ENCODE measurements at places on chromosomes 2 and 18. TPM values are rescaled to one million over a fixed set of nuclear protein-coding genes. Genes with fewer than 3 reads are reported as not detected.

DNA sequence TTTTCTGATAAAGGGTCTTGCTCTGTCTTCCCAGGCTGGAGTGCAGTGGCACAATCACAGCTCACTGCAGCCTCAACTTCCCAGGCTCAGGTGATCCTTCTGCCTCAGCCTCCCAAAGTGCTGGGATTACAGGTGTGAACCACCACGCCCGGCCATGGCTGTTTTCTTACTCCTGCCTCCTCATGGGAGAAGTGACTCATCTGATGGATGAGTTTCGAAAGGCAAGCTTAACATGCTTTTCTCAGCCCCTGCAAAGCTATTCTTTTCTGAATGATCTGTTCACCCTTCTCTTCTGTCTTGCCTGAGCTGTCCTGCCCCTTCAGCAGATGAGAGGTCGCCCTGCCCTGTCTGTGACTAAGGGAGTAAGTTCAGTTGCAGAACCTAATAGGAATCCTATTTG, 929 bp upstream of the CREG2 start:
- no peak for DNase-seq

GRCh38 chr2:222877556-222878300, 16.9 kb downstream of the ACSL3 start:
- DNase-seq, result no peak

- DNase-seq, result no peak
Measured at GRCh38 chr18:44516450-44516849, 164.2 kb upstream of the SETBP1 start.

The SLC30A3 gene
- 71.6 TPM for total RNA-seq

The WDPCP gene
- total RNA-seq, result 29.3 TPM

- no peak for DNase-seq
Measured at GRCh38 chr2:96928277-96928781, 58.1 kb downstream of the FAM178B start.

- DNase-seq, result no peak
Measured at GRCh38 chr2:133040170-133040569, 370.2 kb upstream of the LYPD1 start.

- peak; percentile 26 for DNase-seq
Measured at GRCh38 chr2:529424-529823, 147.8 kb downstream of the TMEM18 start.

- DNase-seq, result peak; percentile 66
Measured at GRCh38 chr2:234289834-234290590, 206.9 kb downstream of the ARL4C start.

DNA sequence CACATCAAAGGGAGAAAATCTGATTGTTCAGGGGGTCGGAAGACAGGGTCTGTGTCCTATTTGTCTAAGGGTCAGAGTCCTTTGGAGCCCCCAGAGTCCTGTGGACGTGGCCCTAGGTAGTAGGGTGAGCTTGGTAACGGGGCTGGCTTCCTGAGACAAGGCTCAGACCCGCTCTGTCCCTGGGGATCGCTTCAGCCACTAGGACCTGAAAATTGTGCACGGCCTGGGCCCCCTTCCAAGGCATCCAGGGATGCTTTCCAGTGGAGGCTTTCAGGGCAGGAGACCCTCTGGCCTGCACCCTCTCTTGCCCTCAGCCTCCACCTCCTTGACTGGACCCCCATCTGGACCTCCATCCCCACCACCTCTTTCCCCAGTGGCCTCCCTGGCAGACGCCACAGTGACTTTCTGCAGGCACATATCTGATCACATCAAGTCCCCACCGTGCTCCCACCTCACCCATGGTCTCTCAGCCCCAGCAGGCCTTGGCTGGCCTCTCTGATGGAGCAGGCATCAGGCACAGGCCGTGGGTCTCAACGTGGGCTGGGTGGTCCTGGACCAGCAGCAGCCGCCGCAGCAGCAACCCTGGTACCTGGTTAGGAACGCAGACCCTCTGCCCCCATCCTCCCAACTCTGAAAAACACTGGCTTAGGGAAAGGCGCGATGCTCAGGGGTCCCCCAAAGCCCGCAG, 3.8 kb downstream of the PROC start:
- DNase-seq, result no peak

GRCh38 chr18:9726175-9726574, 18.1 kb downstream of the RAB31 start:
- no peak for DNase-seq

The GRHL1 gene
- total RNA-seq, result 2.5 TPM

GRCh38 chr2:56369316-56369715, 185.5 kb downstream of the CCDC85A start:
- no peak for DNase-seq

DNA sequence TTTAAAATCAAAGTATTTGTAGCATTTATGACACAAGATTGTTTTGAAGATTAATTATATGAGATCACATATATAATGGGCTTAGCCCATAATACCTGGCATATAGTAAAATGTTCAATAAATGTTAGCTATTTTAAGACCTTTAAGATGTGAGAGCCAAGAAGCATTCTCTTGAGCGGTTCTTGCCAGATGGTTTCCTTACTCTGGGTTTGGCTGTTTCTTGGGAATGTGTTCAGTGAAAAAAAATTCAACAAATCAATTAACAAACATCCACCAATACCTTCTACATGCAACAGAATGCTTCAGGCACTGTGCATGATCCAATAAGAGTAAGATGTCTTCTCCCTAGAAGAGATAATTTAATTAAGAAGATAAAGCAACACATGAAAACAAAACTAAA, 230.4 kb downstream of the CMPK2 start:
- DNase-seq, result no peak

DNA sequence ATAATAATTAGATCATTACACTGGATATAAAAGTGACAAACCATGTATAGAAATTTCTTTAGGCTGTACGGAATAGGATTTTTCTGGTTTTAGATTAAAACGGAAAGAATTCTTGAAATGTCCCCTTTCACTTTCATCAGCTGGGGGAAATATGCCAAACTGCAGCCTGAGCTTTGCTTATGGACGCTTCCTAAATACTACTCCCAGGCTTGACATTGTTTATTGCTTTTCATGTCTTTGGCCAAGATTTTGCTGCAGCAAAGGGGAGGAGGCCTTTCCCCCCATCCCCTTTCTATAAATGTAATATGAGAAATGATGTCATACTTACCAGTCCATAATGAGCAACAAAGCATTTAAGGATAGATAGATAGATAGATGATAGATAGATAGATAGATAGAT, 158.4 kb downstream of the MAP2 start:
- DNase-seq, result no peak

- DNase-seq, result no peak
Measured at GRCh38 chr2:228599781-228600180, 418.3 kb upstream of the SPHKAP start.

DNA sequence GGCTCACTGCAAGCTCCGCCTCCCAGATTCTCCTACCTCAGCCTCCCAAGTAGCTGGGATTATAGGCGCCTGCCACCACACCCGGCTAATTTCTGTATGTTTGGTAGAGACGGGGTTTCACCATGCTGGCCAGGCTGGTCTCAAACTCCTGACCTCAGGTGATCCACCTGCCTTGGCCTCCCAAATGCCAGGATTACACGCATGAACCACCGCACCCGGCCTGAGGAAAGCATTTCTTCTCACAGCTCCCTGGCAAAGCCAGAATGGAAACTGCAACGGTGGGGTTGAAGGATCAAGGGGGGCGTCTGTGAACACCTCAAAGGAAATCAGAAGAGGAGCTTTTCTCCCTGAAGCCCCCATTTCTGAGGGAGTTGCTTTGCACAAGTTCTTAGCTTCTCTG, 11.2 kb upstream of the TEX51 start:
- no peak for DNase-seq

DNA sequence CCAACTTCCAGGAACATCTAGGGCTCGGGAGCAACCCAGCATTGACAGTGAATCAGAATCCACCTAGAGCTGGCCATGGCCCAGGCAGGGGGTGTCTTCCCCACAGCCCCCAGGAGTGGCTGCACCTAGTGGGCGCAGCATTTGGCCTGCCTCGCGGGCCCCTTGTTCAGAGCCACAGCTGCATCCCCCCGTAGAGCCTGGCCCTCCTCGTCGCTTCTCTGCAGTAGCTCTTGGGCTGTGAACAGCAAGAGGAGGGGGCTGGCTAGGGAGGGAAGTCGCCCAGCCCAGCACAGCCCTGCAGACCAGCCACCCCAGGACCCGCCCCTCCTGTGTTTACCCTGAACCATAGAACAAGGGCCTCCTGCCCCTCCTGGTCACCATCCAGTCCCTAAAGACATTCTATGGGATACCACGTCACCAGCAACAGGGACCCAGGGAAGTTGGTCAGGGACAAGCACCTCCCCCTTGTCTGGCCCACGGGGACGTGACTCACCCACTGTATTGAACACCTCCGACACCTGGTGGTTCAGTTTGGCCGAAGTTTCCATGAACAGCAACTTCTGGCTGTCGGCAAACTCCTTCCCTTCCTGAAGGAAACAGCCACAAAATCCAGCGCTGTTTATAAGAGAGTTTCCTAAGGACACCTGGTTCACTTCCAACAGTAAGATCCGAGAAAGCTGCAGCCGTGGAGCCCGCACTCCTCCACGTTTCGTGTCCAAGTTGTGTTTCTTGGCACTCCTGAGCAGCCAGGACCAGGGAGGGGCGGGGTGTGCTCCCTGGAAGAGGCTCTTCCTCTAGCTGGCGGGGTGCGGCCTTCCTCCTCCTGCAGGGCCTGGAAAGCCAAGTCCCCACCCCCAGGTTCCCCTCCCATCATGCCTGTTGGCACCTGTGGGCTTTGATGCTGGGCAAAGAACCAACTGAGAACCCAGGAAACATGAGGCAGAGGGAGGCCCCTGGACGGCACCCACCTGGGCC, 8.8 kb downstream of the PRLH start:
- DNase-seq, result no peak

GRCh38 chr18:8011906-8012305, 444.8 kb downstream of the PTPRM start:
- DNase-seq, result no peak

The IL18R1 gene
- not detected for total RNA-seq
